Umbilical cord (tissue), 2 donors: ENCODE measurements at places on chromosomes 16 and 17. TPM values are rescaled to one million over a fixed set of nuclear protein-coding genes. Genes with fewer than 3 reads are reported as not detected.

- peak; percentile 30 for DNase-seq
Observed at GRCh38 chr17:19676896-19677295, 28.3 kb downstream of the ALDH3A2 start.

GRCh38 chr16:81515721-81516120 lies 71.1 kb downstream of the CMIP start:
- DNase-seq: no peak

DNA sequence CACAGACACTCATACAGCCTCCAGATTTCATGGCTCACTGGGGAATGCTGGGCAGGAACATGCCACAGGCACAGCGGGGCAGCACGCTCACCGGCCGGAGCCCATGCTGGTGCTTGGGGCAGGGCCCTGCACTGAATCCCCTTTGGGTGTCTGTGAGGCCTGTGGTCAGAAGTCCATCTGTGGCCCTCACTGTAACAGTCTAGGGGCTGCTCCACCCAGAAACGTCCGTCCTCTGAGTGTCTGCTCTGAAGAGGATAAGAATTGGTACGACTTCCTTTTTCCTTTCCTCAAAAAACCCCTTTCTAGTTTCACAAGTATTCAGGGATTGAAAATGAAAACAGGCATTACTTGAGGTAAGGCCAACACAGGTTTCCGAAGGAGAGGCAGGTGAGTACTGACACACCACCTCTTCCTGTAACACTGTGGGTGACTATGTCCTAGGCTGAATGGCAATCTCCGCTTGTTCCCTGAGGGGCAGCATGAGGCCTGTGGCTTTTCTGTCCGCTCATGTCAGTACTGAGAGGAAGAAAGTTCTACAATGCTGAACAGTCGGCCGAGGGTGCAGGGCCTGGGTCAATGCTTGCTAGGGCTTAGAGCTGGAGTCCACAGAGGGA lies 42.5 kb downstream of the TMEM11 start:
- DNase-seq: no peak

DNA sequence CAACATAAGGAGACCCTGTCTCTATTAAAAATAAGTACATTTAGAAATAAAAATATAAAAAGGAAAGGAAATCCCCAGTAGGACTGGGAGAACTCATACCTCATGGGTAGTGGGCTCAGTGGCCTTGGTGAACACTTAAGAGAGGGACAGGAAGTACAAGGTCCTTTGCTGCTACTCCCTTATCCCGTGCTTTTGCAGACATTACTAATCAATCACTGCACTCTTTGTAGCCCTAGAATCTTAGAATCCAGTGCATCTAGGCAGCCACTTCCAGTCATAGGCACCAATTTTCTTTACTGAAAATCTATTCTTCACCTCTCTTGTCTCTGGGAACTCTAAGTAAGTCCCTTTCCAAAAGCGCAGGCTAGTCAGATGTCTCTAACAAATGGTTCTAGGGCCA lies 183.1 kb downstream of the SNX29 start:
- DNase-seq: no peak

CPHXL2 gene
- total RNA-seq: not detected
